ENCODE measurements at places on chromosomes 3 and 15. TPM values are rescaled to one million over a fixed set of nuclear protein-coding genes. Genes with fewer than 3 reads are reported as not detected.
A peak's percentile ranks its signal among the peaks of the same experiment; 100 is the strongest.

DNA sequence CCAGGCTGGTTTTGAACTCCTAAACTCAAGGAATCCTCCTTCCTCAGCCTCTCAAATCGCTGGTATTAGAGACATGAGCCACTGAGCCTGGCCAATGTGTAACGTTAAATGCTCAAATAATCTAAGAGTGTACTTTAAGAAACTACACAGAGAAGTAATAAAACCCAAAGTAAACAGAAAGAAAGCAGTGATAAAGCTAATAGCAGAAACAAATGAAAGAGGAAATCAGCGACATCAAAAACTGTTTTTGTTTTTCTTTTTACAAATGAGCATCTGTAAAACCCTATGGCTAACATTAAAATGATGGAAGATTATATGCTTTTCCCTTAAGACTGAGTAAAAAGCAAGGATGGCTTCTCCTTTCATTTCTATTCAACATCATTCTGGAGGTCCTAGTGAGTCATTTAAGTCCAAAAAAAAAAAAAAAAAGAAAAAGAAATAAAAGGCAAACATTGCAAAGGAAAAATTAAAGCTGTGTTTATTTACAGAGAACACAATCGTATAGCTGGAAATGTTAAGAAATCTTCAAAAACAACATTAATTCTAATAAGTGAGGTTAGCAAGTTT lies 36.8 kb upstream of the FNDC3B start:
- no peaks in the 10 kb centered on the region for H3K27me3 ChIP-seq
- H3K27ac ChIP-seq, result no peak overlapping the region
- H3K36me3 ChIP-seq, result no peaks in the 10 kb centered on the region
- H3K4me3 ChIP-seq, result no peak overlapping the region
- H3K4me1 ChIP-seq, result no peaks in the 10 kb centered on the region

DNA sequence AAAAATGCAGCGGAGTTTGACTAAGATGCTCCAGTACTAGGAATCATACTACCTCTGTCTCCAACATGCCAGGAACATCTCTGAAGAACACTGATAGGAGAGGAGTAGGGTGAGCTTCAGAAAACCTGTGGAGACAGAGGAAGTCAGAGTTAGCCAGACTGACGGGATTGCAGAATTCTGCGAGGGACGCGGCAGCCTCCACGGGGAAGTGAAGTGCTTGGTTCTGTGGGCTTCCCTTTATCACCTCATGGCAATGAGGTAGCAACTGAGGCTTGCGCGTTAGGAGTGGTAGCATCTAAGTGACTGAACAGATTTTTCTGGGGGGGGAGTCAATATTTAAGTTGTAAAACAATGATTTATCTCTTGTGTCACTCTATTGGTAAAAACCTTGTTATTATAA lies 226.3 kb downstream of the MCTP2 start:
- H3K4me1 ChIP-seq, result no peaks in the 10 kb centered on the region
- H3K36me3 ChIP-seq, result no peaks in the 10 kb centered on the region
- no peak for DNase-seq
- H3K27ac ChIP-seq, result no peak overlapping the region
- H3K27me3 ChIP-seq, result no peaks in the 10 kb centered on the region
- H3K4me3 ChIP-seq, result no peak overlapping the region

The RTP4 gene
- 5.3 TPM for total RNA-seq

DNA sequence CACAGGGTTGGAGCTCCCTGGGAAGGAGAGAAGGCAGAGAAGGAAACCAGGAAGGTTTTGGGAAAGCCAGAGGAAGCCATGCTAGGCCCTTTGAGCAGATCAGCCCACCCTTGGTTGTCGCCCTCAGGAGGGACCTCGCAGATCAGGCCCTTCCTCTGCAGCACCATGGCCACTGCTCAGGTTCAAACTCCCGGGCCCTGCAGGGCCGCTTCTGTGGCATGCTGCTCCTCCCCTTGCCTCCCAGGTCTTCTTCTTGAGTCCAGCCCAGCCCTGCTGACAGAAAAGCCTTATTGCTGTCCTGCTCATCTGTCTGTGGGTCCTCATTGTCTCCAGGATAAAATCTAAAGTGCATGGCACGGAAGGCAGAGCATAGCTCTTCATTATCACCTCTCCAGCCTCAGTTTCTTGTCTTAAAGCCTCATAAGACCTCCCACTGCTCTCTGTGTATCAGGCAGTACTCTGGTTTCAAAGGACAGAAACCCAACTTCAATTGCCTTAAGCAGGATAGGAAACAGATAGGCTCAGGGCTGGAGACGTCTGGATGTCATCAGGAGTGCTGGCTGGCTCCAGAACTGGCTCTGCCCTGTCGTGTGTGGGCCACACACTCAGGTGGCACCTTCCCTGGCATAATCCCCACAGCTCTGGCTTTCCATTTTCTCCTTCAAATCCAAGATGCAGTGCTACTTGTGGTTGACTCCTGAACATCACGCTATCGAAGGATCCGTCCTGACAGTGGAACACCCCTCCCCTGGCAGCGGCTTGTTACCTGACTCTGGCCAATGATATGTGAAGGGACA lies 118.5 kb downstream of the EEFSEC start:
- no peaks in the 10 kb centered on the region for H3K4me1 ChIP-seq
- H3K4me3 ChIP-seq, result no peak overlapping the region
- DNase-seq, result no peak
- H3K27ac ChIP-seq, result no peak overlapping the region
- no peaks in the 10 kb centered on the region for H3K36me3 ChIP-seq

The RBM5 gene
- total RNA-seq, result 114 TPM

- no peaks in the 10 kb centered on the region for H3K27me3 ChIP-seq
- no peak for DNase-seq
- no peak overlapping the region for H3K4me3 ChIP-seq
- H3K4me1 ChIP-seq, result no peaks in the 10 kb centered on the region
- H3K27ac ChIP-seq, result no peak overlapping the region
- no peaks in the 10 kb centered on the region for H3K36me3 ChIP-seq
These were observed 131.3 kb upstream of the LRTM1 start for GRCh38 chr3:55059027-55059629.

The IGDCC3 gene
- total RNA-seq, result 0.12 TPM

The SEMA5B gene
- total RNA-seq, result 0.40 TPM

DNA sequence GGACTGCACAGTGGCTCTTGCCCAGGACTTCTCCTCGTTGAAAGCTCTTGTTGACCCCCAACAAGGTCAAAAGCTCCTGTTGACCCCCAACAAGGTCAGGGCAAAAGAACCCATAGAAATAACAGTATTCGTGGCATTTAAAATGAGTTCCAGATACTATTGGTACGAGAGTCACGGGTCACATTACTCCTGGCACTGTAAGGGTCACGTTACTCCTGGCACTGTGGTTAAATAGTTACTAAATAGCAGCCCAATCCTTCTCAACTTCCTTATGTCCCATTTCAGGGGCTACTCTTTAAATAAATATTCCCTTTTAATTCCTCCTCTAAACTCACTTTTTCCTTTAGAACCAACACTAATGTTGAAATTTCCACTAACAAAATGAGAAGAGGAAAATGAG lies 18.2 kb upstream of the ADCY5 start:
- H3K4me3 ChIP-seq, result no peak overlapping the region
- H3K27ac ChIP-seq, result no peak overlapping the region
- no peaks in the 10 kb centered on the region for H3K36me3 ChIP-seq

- no peak for DNase-seq
- H3K4me1 ChIP-seq, result no peaks in the 10 kb centered on the region
- no peak overlapping the region for H3K27ac ChIP-seq
- no peaks in the 10 kb centered on the region for H3K27me3 ChIP-seq
These were observed 147.8 kb upstream of the KCNMB2 start for GRCh38 chr3:178388473-178388872.

DNA sequence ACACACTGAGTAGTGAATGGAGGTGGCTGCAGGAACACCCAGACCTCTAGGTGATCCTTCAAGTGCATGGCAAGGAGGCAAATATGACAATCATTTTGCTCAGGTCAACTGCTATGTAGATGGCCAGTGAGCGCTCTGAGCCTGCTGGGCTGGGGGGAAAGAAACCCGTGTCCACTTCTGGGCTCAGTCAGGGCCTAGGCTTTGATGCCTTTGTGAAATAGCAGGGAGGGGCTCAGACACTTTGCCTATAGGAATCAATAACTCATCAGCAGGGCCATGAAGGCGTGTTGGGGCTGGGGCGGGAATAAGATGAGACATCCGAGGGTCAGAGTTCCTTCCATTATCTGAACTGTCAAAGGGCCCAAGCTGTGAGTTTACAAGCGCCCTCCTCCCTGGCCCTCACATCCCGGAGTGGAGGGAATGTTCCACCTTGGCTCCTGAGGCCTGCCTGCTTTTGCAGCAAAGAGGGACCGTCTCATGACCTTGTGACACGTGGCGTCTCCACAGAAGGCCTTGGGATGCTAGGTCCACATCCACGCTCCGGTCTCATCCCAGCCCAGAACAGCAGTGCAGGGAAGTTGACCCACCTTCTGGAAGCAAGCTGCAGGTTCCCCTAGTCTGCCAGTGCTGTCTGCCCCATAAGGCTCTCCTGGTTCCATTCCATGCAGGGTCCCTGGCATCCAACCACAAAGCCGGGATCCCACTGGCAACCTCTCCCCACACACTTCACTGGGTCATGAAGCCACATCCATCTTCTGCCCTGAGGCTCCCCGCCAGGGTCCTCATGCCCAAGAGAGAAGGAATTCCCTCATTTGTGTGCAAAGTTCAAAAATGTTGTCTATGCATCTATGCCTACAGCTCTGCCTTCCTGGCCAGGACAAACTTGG lies 78.4 kb downstream of the CHSY1 start:
- no peaks in the 10 kb centered on the region for H3K27me3 ChIP-seq
- no peaks in the 10 kb centered on the region for H3K4me1 ChIP-seq
- no peak for DNase-seq
- H3K4me3 ChIP-seq, result no peak overlapping the region

GRCh38 chr3:36876181-36876936 lies 68.5 kb downstream of the TRANK1 start:
- no peaks in the 10 kb centered on the region for H3K36me3 ChIP-seq
- no peaks in the 10 kb centered on the region for H3K27me3 ChIP-seq
- peak overlapping the region; percentile 17 for H3K27ac ChIP-seq

GRCh38 chr3:158148218-158148617 lies 38.3 kb downstream of the RSRC1 start:
- H3K4me3 ChIP-seq, result no peak overlapping the region
- H3K27ac ChIP-seq, result no peak overlapping the region
- DNase-seq, result no peak
- no peaks in the 10 kb centered on the region for H3K36me3 ChIP-seq
- H3K27me3 ChIP-seq, result no peaks in the 10 kb centered on the region

- H3K27ac ChIP-seq, result no peak overlapping the region
- DNase-seq, result no peak
- H3K36me3 ChIP-seq, result no peaks in the 10 kb centered on the region
These were observed 23.6 kb upstream of the LINGO1 start for GRCh38 chr15:77656294-77656693.

DNA sequence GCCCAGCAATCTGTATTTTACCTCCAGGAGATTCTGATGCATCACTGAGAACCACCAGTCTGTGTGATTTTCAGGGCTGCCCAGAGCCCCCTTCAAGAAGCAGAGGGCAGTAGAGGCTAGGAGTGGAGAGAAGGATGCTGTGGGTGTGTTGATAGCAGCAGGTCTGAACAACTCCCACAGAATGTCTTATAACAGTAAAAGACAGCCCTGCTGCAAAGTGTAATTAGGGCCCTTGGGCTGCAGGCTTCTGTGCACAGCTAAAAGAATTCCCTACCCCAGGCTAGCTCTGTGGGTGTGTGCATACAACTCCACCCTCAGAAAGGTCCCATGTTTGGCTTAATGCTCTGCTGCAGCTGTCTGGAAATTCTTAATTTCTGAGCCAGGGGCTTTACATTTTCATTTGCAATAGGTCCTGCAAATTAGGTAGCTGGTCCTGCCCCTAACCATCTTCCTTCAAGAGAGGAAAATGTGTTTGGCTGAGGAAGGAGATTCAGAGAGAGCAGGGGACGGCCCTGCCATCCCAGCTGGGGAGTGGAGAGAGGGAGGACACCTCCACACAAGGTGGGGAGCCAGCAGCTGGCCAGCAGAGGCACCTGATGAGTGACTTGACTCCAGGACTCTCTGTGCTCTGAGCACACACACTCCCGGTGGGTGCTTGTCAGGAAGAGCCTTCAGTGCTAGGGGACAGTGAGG lies 43.2 kb upstream of the RAB6B start:
- H3K27me3 ChIP-seq, result no peaks in the 10 kb centered on the region
- H3K4me3 ChIP-seq, result no peak overlapping the region
- peak; percentile 5 for DNase-seq

DNA sequence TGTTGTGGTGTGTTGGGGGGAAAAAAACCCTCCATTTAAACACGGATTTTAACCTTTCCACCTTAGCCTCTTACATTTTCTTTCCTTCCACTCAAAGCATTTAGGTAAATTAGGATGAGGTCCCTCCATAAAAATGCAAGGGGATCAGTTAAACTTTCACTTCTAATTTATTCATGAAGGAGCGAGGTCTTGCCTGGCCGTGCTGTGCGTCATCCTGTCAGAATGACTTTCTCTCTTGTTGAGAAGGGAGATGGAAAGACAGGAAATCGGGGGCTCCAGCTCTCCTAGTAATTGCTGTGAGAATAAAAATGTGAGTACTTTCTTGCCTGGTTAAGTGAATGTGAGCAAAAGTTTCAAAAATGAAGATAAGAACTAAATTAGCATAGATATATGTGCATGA lies 962.3 kb upstream of the NR2F2 start:
- no peaks in the 10 kb centered on the region for H3K36me3 ChIP-seq
- H3K27ac ChIP-seq, result no peak overlapping the region
- no peaks in the 10 kb centered on the region for H3K4me1 ChIP-seq

The FBN1 gene
- 6.6 TPM for total RNA-seq

DNA sequence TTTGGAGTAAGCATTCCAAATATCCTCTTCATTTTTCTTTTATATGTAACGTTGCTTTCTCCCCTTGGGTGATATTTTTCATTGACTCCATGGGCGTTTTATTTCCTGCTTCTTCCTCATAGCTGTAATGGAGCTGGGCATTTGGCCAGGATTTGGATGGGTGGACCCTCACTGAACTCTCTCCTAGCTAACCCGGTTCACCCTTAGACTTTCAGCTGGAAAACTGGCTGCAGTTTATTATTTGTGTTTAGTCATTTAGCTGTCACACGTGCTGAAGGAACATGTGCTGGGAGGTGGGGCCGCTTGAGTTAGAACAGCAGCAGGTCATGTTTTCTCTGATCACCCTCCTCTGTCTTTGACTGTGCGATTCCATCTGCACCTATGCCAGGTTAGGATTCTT lies 407.6 kb downstream of the ZIC1 start:
- no peaks in the 10 kb centered on the region for H3K36me3 ChIP-seq
- H3K27ac ChIP-seq, result no peak overlapping the region
- H3K4me3 ChIP-seq, result no peak overlapping the region
- peak; percentile 84 for DNase-seq

GRCh38 chr3:119311081-119311925 lies 17.1 kb downstream of the ARHGAP31 start:
- H3K4me1 ChIP-seq, result no peaks in the 10 kb centered on the region
- DNase-seq, result no peak
- H3K4me3 ChIP-seq, result no peak overlapping the region
- no peak overlapping the region for H3K27ac ChIP-seq
- no peaks in the 10 kb centered on the region for H3K36me3 ChIP-seq

- H3K4me3 ChIP-seq, result no peak overlapping the region
- DNase-seq, result no peak
- no peaks in the 10 kb centered on the region for H3K36me3 ChIP-seq
- H3K4me1 ChIP-seq, result no peaks in the 10 kb centered on the region
These were observed 165.2 kb downstream of the SLCO3A1 start for GRCh38 chr15:92018535-92019239.
